ENCODE measurements at places on chromosomes 1 and 21.

- no peak for DNase-seq
These were observed 52.5 kb downstream of the EPRS1 start for GRCh38 chr1:219993554-219994433.

GRCh38 chr1:226395753-226396152 is 12.1 kb downstream of the PARP1 start:
- no peak for DNase-seq

- no peak for DNase-seq
These were observed 41.5 kb upstream of the TENT5B start for GRCh38 chr1:27053977-27054753.

- no peak for DNase-seq
These were observed 5.1 kb downstream of the SPSB1 start for GRCh38 chr1:9297831-9298230.

GRCh38 chr21:27094184-27094948 is 127.5 kb upstream of the ADAMTS5 start:
- DNase-seq: no peak

- no peak for DNase-seq
These were observed 109.2 kb upstream of the RAB4A start for GRCh38 chr1:229161740-229162139.

GRCh38 chr1:35539073-35539823 is 18.0 kb downstream of the KIAA0319L start:
- DNase-seq: no peak

GRCh38 chr1:212858461-212859265 is 588 bp downstream of the FLVCR1 start:
- DNase-seq: no peak

DNA sequence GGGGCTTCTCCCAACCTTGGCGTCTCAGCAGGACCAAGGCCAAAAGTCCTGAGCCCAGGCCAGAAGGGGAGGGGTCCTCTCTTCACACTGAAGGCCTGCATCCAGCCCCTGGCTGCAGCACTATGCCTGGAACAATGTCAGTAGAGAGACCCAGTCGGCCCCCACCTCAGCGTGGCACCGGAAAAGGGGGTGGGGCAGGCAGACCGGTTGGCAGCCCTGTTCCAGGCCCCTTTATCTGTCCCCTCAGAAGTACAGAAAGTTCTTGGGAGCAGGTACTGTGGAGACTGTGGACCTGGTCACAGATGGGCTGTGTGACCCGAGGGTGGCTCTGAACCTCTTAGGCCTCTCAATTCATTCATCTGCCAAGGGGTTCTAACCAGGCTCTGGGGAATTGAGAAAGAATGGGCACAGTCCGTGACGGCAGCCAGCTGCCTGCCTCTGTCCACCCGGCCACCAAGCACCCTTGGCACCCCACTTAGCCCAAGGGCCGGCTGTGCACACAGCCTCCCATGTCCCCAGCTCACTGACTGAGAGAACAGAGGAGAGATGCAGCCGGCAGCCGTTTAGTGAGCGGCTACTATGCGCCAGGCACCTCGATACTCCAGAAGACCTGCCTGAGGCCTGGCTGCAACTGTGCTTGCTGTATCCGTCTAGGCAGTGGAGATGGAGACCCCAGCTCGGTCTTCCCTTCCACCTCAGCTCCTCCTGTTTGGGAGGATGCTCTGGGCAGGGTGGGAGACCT is 23.9 kb downstream of the RUNX3 start:
- DNase-seq: no peak

GRCh38 chr1:20194757-20195461 is 8.6 kb upstream of the PLA2G2C start:
- DNase-seq: peak; percentile 10

DNA sequence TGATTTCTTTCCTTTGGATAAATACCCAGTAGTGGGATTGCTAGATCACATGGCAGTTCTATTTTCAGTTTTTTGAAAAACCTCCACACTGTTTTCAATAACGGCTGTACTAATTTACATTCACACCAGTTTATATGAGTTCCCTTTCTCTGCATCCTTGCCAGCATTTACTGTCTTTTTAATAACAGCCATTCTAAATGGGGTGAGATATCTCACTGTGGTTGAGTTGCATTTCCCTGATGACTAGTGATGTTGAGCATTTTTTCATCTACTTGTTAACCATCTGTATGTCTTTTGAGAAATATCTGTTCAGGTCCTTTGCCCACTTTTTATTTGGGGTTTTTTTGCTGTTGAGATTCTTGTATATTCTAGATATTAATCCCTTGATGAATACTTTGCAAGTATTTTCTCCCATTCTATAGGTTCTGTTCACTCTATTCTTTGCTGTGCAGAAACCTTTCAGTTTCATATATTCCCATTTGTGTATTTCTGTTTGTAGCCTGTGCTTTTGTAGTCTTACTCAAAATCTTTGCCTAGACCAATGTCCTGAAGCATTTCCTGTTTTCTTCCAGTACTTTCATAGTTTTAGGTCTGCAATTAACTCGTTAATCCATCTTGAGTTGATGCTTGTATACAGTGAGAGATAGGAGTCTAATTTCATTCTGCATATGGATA is 7.3 kb downstream of the HENMT1 start:
- no peak for DNase-seq

DNA sequence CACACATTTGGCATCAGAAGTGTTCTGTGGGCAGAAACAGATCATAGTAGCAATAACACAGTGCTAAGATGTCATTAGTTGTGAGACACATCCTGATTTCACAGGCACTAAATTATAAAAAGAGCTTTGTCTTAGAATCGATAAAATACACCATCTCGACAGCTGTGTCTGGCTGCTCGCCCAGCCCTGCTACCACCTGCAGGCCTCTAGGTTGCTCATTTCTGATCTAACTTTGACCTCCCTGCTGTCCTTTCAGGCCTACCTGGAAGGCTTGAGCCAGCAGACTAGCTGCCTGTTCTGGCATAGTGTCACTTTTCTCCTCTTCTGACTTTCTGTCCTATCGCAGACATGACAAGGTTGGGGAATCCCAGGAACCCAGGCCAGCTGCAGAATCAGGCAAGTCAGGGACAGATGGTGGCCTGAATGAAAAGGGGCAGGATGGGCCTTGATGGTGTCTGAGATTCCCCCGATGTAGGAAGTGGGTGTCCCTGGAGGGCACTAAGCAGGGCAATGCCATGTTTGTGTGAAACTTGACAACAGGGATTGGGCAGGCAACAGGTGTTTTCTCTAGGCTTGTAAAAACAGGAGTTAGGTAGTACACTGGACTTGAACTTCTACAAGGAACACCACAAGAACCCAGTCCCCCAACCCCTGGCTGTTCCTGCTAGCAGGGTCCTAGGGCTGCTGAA is 66.6 kb upstream of the RHOU start:
- no peak for DNase-seq

GRCh38 chr1:99198393-99198792 is 65.9 kb upstream of the PLPPR4 start:
- no peak for DNase-seq
